ENCODE measurements at places on chromosomes 1 and 21.
A peak's percentile ranks its signal among the peaks of the same experiment; 100 is the strongest.

- peak; percentile 58 for DNase-seq
Measured at GRCh38 chr21:34187935-34188334, 114.6 kb downstream of the MRPS6 start.

DNA sequence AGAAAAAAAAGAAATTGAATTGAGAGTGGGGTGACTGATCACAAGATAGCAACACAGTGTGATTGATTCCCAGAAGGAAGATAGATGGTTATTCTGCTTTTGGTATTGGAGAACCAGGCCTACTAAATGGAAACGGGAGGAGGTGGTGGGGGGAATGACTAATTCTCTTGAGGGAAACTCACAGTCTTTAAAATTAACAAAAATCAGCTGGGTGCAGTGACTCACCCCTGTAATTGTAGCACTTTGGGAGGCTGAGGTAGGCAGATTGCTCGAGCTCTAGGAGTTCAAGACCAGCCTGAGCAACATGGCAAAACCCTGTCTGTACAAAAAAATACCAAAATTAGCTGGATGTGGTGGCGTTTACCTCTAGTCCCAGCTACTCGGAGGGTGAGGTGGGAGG, 134.6 kb upstream of the PDE4B start:
- DNase-seq: no peak

GRCh38 chr1:56202796-56203492, 376.4 kb downstream of the PLPP3 start:
- DNase-seq: no peak

- no peak for DNase-seq
Measured at GRCh38 chr1:204882479-204882878, 11.8 kb downstream of the NFASC start.

DNA sequence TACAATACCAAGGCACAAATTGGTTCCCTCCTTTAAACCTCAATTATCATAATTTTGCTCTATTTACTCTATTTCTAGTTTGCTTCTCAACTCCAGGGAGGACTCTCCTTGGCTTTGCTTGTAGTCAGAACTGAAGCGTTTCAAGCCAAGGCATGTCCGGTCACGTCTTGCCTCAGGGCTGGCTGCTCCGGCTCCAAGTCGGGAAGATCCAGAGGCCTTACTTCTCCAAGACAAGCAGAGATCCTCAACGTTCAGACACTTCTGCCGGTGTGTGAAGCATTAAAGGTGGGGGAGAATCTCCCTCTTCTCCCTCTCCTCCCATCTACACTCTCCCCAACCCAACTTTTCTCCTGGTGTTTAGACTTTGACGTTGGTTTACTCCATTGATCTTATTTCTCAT, 7.2 kb upstream of the HHAT start:
- DNase-seq: no peak

DNA sequence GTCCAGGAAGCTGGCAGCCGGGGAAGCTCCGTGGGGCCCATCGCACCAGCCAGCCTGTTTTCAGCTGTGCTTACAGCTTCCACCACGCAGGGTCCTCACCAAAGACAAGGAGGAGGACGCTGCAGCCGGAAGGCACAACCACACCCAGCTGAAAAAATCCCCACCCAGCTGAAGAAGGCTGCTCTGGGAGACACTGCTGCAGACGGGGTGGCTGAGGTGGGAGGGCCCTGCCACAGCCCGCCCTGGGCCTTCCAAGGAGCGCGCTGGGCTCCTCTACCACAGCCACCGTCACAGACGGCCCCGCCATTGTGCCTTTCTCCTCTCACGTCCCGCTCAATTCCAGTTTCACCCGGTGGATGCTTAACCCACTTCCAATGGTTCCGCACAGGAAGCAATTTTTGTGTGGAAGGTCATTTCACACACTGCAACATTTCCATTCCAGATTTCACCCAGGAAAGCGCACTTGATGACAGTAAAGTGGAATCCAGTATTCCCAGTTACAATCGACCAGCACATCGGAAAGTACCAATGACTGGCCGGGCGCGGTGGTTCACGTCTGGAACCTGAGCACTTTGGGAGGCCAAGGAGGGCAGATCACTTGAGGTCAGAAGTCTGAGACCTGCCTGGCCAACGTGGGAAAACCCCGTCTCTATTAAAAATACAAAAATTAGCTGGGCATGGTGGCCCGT, 47.9 kb downstream of the NPHP4 start:
- no peak for DNase-seq

DNA sequence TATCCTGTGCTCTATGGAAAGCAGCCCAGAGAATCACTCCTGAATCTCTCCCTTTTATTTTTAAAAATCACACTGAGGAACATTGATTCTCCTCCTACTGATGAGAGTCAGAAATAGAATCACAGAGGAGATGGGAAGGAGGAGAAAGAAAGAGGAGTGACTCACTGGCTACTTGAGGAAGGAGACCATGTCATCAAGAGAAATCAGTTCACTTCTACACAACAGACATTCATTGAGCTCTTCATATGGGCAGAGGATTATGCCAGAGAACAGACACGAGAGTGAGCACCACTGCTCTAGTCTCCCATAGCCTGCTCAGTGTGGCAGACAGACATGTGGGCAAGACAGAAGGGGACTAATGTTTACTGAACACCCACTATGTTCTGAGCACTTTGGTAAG, 44.2 kb downstream of the RAB3B start:
- DNase-seq: no peak

DNA sequence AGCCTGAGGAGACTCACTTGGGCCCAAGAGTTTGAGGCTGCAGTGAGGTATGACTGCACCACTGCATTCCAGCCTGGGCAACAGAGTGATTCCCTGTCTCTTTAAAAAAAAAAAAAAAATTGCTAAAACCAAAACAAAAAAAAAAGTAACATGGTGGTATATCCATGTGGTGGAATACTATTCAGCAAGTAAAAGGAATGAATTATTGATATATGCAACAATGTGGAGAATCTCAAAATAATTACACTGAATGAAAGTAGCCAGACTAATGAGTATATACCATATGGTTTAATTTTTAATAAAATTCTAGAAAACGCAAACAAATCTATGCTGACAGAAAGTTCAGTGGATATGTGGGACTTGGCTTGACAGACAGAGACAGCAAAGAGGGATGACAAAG, 80.3 kb upstream of the DMRTA2 start:
- DNase-seq: no peak

DNA sequence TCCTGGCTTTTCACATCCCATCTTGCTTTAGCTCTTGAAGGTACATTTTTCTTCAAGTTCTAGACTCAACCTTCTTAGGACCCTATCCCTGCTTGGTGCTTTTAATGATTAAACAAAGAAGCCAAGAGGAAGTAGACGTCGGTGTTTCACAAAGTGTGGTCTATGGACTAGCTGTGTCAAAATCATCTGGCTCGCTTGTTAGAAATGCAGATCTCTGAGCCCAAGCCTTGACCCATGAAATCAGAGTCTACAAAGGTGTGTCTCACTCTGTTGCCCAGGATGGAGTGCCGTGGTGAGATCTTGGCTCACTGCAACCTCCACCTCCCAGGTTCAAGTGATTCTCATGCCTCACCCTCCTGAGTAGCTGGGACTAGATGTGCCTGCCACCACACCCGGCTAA, 295.5 kb upstream of the KAZN start:
- no peak for DNase-seq

GRCh38 chr1:204565617-204566582, 49.7 kb downstream of the MDM4 start:
- peak; percentile 83 for DNase-seq

- no peak for DNase-seq
Measured at GRCh38 chr1:202164271-202165037, 4.1 kb upstream of the PTPN7 start.

- DNase-seq: no peak
Measured at GRCh38 chr1:214451596-214451995, 99.8 kb downstream of the PTPN14 start.

- no peak for DNase-seq
Measured at GRCh38 chr1:230814949-230815692, 53.2 kb downstream of the C1orf198 start.

All from astrocyte of the hippocampus (primary cell).